GM06990 (cell line): ENCODE measurements at places on chromosomes 4 and X.
A peak's percentile ranks its signal among the peaks of the same experiment; 100 is the strongest.

- DNase-seq = no peak
Observed at GRCh38 chr4:83929550-83929949, 393.6 kb downstream of the GPAT3 start.

DNA sequence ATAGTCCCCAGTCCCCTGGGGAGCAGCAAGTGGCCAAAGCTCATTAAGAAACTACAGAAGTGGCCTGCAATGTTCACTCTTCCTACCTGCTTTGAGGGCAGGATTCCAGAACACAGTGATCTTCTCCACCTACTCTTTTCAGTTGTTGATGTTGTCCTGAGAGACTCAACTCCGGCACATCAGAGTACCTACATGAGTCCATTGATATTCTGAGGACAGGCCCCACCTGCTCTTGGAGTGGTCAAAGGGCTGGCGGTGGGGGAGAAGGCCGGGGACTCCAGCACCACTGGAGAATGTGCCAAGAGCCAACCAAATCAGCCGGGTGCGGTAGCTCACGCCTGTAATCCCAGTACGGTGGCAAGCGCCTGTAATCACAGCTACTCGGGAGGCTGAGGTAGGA lies 29.8 kb upstream of the DDX3X start:
- no peak for DNase-seq

DNA sequence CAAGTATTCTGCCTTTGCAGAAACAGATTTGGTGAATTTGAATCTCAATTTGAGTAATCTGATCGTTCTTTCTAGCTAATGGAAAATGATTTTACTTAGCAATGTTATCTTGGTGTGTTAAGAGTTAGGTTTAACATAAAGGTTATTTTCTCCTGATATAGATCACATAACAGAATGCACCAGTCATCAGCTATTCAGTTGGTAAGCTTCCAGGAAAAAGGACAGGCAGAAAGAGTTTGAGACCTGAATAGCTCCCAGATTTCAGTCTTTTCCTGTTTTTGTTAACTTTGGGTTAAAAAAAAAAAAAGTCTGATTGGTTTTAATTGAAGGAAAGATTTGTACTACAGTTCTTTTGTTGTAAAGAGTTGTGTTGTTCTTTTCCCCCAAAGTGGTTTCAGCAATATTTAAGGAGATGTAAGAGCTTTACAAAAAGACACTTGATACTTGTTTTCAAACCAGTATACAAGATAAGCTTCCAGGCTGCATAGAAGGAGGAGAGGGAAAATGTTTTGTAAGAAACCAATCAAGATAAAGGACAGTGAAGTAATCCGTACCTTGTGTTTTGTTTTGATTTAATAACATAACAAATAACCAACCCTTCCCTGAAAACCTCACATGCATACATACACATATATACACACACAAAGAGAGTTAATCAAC lies 15.3 kb downstream of the PLP1 start:
- DNase-seq = no peak

DNA sequence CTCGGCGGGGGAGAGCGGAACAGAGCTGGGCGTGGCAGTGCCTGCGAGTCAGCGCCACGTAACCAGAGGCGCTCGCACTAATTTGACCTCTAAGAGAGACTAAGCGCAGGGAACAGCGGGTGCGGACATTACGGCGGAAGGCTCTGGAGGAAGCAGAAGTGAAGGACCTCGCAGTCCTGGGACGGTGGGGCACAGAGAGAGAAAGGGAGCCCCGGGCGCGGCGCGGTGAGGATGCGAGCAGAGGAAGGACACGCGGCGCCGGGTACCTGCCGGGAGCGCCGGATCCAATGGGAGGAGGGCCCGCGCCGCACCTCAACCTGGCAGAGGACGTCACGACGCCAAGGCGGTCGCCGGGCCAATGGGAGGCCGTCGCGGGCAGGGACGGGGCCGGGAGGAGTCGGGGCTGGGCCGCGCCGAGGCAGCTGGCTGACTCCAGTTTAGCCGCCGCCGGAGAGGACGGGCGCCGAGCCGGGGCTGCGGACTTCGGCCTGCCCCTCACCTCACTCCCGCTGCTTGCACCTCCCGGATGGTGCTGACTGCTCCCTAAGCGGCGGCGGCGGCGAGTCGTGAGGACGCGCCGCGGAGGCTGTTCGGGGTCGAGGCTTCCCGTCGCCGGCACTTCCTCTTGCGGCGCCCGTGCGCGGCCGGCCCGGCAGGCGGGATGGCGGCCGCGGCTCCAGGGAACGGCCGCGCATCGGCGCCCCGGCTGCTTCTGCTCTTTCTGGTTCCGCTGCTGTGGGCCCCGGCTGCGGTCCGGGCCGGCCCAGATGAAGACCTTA lies at the start of gene TMEM165:
TSS of gene TMEM165 (plus strand) at position 429 of the 779 bp plus-strand sequence. CDS start at position 662, 233 bp downstream.
- DNase-seq = peak; percentile 94

DNA sequence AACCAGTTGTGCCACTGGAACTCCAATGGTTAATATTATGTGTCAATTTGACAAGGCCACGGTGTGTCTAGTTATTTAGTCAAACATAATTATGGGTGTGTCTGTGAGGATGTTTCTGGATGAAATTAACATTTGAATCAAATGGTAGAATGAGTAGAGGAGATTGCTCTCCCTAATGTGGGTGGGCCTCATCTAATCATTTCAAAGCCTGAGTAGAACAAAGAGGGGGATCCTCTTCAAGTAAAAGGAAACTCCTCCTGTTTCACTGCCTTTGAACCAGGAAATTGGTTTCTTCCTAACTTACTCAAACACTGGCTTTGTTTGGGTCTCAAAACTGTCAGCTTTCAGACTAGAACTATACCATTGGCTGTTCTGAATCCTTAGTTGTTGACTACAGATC lies 1692.1 kb downstream of the PCDH19 start:
- DNase-seq = no peak

GRCh38 chrX:25112156-25112555 lies 96.4 kb upstream of the ARX start:
- DNase-seq = no peak

GRCh38 chr4:21947791-21948346 lies 703 bp downstream of the KCNIP4 start:
- DNase-seq = no peak

DNA sequence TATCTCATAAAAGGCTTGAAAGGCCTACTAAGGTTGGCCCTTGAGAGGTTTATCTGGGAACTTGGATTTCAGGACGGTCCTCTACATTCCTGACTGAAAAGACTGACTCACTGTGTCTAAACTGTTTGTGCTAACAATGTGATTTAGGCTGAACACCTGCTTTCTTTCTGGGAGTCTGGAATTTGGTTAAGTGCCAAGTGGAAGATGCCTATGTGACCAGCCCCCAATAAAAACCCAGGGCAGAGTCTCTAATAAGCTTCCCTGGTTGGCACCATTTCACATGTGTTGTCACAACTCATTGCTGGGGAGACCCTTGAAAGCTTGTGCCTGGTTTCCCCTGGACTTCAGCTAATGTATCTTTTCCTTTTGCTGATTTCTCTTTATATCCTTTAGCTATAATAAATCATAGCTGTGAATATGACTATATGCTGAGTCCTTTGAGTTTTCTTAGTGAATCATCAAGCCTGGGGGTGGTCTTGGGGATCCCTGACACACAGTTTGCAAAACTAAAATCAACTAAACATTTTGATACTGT lies 55.1 kb downstream of the GPR82 start:
- DNase-seq = no peak

DNA sequence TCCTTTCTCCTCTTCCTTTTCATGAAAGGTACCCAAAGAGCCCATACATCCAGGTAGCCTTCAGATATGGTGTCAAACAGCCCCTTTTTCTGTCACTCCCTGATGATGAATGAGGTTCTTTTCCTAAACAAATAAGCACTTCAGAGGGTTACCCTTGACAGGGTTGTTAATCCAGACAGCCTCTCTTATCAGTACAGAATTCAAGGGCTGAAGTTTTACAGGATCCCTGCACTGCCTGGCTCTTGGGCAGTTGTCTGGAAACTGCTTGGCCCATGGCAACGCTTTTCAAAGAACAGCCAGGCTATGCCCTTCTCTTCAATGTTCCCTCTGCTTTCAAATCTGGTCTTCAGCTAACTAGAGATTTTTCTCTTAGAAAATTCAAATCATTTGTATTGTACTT lies 352.6 kb upstream of the FAM241A start:
- DNase-seq = no peak

DNA sequence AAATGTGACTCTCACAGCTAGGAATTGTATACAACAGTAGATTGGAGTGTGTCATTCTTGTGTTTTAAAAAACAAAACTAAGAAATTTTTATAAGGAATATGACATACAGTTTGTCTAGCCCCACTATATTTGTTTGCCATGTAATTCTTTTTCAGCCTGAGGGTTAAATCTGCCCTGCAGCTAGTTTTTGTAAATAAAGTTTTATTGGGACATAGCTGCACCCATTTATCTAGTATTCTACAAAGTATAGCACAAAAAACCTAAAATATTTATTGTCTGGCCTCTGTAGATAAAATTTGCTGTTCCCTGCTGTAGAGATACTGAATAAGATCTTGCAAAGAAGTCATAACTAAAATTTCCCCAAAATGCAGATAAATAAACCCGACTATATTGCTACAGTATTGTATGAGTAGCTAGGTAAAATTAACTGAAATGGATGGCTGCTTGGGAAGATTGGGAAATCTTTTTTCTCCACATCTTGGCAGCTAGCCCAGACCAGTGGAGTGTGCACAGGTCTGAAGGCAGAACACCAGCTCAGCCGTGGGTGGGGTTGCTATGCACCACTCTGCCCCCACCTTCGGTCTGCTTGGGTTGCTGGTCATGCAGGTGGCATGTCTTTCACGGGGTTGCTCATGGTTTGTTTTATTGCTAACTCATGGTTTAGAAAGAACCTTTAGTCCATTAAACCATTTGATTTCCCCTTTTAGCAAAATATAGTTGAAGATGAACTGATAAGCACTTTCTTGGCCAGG lies 127.9 kb downstream of the KLHL8 start:
- DNase-seq = peak; percentile 20
